Globus pallidus (tissue), 1 donor: ENCODE measurements at places on chromosomes 16 and 17.
A peak's percentile ranks its signal among the peaks of the same experiment; 100 is the strongest.

DNA sequence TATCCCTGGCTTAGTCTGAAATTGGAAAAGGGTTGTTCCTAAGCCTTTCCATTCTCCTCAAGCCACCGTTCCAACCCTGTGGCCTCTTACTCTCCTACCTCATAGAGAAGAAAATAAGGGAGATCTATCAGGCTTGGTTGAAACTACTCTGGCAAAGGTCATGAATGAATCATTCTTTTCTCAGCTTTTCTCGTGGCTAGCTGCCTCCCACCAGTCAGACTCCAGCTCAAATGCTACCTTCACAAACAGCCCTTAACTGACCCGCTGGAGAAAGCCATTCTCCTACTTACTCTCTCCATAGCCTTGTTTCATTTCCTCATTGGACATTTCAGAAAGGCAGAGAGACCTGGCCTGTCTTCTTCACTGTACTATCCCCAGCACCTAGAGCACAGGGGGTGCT lies 8.9 kb downstream of the MYH10 start:
- DNase-seq = no peak

- DNase-seq = no peak
These were observed 45.8 kb downstream of the ACTG1 start for GRCh38 chr17:81466564-81467472.

DNA sequence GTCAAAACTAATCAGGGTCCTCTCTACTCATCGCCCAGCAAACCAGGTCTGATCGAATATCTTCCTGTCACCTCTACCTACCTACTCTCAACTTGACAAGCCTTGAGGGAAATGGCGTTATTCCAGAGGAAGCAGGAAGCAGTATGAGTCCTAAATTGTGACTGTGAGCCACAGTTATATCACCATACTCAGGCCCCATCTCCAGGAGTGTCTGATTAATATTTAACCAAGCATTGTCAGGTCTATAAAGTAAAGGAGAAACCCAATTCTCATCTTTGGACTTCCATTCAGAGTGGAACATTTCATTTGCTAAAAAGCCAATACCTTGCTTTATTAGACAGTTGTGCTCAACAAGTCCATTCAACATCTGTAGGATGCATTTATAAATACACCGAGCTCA lies 17.8 kb upstream of the CLEC3A start:
- DNase-seq = no peak

DNA sequence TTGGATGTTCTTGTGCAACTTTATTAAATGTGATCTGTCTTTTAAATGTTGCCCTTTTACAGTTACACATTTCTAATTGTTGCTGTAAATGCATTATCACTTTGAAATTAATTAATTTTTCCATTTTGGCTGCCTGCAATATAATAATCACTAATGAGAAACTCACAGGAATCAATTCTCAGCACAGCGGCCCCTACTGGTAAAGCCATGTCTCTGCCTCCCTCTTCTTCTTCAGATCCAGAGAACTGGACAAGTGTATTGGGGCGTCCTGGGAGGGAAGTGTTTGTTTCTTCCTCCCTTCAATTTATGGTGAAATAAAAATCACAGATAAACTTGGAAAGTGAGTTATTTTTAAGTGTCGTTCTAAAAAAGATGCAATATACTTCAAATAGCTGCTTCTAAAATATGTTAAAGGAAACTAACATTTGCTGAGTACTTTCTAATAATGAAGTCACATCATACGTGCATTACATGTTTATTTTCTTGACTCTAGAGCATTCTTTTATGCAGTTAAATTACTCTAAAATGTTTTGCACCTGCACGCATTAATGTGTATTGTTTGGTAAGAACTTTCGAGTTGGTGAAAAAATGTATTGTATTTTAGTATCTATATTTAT lies 338.0 kb downstream of the WWOX start:
- DNase-seq = peak; percentile 47

- no peak for DNase-seq
These were observed 11.8 kb upstream of the ALDH3A1 start for GRCh38 chr17:19759568-19760549.

- DNase-seq = no peak
These were observed 71.1 kb downstream of the CYLD start for GRCh38 chr16:50812876-50813466.

DNA sequence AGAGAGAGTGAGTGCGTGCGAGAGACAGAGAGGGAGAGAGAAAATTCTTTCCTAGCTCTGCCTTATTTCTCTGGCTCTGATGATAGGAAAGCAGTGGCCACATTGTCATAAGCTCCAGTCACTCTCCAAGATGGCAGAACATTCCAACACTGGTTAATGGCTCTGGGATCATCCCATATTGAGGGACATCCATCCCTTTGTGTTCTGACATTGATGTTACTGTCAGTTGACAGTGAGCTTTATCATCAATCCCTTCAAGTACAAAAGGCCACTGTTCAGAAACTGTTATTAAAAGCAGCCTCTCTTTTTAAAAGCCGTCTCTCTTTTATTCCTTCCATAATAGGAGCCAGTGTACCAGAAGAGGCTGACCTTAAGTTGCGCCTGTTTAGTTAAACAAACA lies 1084.9 kb upstream of the RBFOX1 start:
- peak; percentile 42 for DNase-seq

DNA sequence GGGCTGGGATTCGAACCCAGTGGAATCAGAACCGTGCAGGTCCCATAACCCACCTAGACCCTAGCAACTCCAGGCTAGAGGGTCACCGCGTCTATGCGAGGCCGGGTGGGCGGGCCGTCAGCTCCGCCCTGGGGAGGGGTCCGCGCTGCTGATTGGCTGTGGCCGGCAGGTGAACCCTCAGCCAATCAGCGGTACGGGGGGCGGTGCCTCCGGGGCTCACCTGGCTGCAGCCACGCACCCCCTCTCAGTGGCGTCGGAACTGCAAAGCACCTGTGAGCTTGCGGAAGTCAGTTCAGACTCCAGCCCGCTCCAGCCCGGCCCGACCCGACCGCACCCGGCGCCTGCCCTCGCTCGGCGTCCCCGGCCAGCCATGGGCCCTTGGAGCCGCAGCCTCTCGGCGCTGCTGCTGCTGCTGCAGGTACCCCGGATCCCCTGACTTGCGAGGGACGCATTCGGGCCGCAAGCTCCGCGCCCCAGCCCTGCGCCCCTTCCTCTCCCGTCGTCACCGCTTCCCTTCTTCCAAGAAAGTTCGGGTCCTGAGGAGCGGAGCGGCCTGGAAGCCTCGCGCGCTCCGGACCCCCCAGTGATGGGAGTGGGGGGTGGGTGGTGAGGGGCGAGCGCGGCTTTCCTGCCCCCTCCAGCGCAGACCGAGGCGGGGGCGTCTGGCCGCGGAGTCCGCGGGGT lies at the start of gene CDH1:
Gene CDH1, plus strand, starts transcription at position 247 of the 684 bp plus-strand sequence. Its CDS starts 124 bp downstream, at position 371.
- no peak for DNase-seq

- no peak for DNase-seq
These were observed 56.7 kb downstream of the MRC2 start for GRCh38 chr17:62684179-62684578.

DNA sequence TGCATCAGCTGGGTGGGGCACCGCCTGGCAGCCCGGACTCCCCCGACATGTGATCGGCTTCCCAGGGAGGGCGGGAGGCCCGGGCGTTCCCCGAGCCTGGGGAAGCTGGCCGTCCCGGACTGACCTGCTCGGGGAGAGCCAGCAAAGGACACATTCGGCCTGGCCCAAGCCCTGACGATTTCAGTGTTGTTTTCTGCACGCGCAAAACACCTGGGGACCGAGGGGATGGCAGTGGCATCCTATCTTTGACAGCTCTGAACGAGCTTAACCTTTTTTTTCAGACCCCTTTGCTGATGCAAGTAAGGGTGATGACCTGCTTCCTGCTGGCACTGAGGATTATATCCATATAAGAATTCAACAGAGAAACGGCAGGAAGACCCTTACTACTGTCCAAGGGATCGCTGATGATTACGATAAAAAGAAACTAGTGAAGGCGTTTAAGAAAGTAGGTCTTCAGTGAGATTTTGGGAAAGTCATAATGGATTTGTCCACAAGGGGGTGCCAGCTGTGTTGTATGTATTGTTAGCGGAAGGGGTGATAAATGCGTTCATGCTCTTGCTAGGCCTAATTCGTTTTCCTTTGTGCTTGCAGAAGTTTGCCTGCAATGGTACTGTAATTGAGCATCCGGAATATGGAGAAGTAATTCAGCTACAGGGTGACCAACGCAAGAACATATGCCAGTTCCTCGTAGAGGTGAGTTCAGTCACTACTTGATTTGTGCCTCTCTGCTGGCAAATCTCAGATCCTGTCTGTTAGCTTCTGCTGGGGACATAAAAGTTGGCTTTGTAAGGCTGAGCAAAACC lies 1.0 kb downstream of the EIF1 start:
- peak; percentile 53 for DNase-seq

- no peak for DNase-seq
These were observed 252.0 kb upstream of the KIF2B start for GRCh38 chr17:53570731-53571130.

DNA sequence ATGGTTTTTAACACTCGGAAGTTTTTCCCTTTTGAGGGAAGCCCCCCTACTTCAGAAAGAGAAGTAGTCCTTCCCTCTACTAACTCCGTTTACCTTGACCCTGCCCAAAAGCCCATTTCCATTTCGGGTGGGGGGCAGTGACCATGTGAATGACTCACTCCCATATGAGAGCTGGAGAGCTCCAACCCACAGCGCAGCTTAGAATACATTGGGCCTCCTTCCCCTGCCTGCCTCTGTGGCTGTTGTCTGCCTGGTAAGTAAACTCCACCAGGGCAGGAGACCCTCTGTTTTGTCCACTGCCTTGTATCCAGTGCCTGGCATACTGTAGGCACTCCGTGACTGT lies 985 bp downstream of the SGSM2 start:
- no peak for DNase-seq

DNA sequence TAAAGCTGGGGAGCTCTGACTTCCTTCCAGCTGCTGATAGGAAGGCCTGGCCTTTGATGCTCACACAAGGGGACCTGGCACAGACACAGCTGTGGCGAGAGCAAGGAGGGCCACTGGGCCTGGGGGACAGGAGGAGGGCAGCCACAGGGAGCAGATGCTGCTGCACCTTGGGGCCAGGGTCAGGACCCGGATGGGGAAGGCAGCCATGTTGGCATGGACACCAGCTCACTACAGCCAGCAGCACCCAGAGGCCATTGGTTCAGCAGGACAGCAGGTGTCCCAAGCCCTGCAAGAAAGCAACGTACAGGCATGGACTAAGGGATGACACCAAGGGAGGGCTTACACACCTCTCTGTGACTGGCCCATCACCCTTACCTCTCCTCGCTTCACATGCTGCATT lies 8.0 kb upstream of the RNF112 start:
- DNase-seq = no peak

- peak; percentile 64 for DNase-seq
These were observed 91.1 kb downstream of the SMG6 start for GRCh38 chr17:2212400-2212981.

GRCh38 chr16:1537763-1538289 lies 4.4 kb downstream of the TMEM204 start:
- DNase-seq = no peak

GRCh38 chr16:30747331-30747730 lies 894 bp upstream of the PHKG2 start:
- no peak for DNase-seq

GRCh38 chr16:56615353-56615752 lies 7.0 kb downstream of the MT2A start:
- DNase-seq = no peak

DNA sequence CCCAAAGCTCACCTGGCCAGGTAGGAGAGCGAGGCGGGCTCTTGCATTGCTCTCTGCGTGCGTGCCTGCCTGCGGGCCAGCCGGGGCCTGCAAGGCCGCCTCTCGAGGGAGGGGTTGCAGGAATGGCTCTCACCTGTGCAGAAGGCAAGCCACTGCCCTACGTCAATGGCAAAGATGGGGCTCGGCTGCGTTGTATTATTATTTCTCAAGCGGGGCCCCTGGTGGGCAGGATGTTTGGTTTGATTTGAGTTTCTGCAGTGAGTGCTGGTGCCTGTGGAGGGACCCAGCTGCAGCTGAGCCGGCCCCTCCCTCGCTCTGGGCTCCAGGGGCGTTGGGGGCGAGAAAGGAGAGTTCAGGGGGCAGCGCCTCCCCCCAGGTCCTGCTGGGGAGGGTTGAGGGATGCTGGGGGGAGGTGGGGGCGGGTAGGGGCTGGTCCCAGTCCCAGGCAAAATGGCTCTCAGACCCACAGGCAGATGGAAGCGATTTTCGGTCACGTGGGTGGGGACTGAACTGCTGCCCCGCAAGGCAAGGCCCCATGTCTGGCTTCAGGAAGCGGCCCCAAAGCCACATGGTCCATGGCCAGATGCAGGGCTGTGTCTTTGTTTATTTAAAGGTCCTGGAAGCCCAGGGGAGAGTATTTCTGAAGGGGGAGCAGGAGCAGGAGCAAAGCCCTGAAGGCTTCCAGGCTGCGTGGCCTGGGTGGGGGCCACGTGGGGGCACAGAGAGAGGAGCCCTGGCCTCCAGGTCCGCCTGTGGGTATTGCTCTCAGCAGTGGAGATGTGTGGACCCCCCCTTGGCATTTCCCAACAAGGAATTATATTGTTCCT lies 338.8 kb downstream of the SEC14L1 start:
- DNase-seq = no peak

DNA sequence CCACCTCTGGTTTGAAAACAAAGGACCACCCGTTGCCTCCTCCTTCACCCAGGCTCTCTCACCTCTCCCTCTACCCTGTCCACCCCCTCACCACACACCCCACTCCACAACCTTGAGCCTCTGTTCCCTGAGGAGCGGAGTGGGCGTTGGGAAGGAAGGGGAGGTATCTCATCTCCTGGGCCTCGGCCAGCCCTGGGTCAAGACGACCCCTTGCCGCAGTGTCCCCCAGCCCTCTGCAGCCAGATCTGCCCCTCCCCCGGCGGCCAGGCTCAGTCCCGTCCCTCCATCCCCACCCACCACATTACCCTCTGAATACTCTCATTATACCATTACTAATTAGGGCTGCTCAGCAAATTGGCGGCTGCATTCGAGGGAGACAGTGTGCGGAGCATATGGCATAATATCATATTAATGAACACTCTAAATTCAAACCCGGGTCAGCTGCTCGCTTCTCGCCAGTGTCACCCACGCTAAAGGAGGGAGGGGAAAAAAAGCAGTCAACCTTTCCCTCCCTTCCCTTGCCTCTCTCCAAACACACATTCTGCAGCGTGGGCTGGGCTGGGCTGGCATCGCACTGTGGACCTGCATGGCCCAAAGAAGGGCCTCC lies 123.2 kb upstream of the LHX1 start:
- DNase-seq = no peak

DNA sequence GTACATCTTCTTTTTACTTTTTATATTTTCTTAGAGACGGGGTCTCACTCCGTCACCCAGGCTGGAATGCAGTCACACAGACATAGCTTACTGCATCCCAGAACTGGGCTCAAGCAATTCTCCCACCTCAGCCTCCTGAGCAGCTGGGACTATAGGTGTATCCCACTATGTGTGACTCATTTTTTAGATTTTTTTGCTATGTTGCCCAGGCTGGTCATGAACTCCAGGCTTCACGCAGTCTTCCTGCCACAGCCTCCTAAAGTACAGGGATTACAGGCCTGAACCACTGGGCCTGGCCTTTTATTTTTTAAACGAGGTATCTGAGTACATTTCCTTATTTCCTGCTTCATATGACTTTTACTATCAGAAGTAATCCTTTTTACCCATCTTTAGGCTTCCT lies 48.0 kb downstream of the GLG1 start:
- DNase-seq = no peak

- no peak for DNase-seq
These were observed 505.8 kb downstream of the KCNJ2 start for GRCh38 chr17:70675070-70675590.
